ENCODE measurements at places on chromosomes 1 and 21.
A peak's percentile ranks its signal among the peaks of the same experiment; 100 is the strongest.

DNA sequence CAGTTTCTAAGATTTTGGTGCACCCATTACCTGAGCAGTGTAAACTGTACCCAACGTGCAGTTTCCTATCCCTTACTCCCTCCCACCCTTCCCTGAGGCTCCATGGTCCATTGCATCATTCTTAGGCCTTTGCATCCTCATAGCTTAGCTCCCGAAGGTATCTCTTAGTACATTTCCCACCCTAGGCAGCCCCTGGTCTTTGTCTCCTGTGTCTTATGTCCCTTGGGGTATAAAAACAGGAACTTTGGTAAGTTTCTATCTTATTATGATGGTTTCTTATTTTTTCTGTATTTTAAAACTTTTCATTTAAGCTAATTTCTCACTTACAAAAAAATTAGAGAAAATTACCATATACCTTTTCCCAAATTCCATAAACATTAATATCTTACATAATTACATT is 78.1 kb downstream of the URB2 start:
- DNase-seq: no peak

DNA sequence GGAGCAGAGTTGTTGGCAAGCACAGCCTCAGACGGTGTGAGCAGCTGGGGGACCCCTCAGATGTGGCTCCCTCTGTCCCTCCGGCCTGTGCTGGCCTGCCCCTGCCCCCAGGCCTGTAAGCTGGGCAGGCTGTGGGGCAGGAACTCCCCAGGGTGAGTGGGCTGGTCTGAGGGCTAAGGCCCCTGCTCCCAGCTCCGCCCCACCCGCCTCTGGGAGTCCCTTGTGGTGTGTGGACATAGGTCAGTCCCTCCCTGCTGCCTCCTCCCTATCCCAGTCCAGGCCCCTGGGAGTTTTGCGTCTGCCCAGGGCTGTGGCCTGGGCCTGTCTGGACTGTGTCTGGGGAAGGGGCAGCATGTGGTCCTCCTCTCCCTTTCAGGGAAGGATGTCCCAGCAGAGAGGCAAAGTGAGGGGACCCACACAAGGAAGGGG is 3.6 kb upstream of the VWA1 start:
- DNase-seq: peak; percentile 75

- DNase-seq: no peak
Measured at GRCh38 chr1:77430966-77431690, 149.3 kb downstream of the AK5 start.

DNA sequence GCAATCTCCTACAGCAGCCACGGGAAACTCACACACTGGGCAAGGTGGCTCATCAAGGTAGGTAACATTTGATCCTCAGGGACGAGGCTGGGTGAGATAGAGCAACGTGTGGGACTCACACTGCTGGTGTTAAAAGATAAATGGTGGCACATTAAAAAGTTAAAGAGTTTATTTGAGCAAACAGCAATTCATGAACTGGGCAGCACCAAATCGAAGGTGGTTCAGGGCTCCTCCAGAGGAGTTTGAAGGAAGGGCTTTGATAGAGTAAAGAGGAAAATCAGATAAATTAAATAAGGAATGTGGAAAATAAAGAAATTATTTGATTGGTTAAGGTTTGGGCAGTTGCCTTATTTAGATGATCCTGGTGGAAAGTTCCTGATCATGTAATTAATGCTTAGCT is 23.6 kb upstream of the TMEM51 start:
- no peak for DNase-seq

DNA sequence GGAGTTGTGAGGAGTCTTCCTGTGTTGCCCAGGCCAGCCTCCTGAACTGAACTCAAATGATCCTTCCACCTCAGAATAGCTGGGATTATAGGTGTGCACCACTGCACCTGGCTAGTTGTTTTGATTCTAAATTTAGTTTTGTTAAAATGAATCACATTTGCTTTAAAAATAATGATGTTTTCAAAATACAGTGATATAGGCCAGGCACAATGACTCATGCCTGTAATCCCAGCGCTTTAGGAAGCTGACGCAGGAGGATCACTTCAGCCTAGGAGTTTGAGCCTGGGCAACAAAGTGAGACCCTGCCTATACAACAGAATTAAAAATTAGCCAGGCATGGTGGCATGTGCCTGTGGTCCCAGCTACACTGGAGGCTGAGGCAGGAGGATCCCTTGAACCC is 24.3 kb downstream of the RTCA start:
- DNase-seq: no peak

- DNase-seq: no peak
Measured at GRCh38 chr1:9442278-9442846, 96.9 kb upstream of the SLC25A33 start.

- DNase-seq: no peak
Measured at GRCh38 chr1:119603695-119604094, 44.4 kb downstream of the ZNF697 start.

- DNase-seq: no peak
Measured at GRCh38 chr1:10649517-10650201, 146.8 kb downstream of the CASZ1 start.

DNA sequence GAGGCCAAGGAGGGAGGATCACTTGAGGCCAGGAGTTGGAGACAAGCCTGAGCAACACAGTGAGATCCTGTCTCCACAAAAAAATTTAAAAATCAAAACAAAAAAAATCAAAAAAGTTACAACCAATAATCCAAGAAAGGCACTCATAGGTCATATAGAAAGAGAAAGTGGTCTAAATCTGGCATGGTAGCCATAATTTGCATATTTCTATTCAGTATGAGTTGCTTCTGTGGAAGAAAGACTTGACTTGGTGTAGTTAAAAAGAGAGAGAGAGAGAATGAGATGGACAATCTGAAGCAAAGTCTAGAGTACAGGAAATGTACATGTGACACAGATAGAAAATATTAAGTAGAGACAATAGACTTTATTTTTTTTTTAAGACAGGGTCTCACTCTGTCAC is 22.5 kb downstream of the JMJD4 start:
- no peak for DNase-seq

GRCh38 chr1:30379684-30380624 is 343.4 kb downstream of the MATN1 start:
- DNase-seq: peak; percentile 69

DNA sequence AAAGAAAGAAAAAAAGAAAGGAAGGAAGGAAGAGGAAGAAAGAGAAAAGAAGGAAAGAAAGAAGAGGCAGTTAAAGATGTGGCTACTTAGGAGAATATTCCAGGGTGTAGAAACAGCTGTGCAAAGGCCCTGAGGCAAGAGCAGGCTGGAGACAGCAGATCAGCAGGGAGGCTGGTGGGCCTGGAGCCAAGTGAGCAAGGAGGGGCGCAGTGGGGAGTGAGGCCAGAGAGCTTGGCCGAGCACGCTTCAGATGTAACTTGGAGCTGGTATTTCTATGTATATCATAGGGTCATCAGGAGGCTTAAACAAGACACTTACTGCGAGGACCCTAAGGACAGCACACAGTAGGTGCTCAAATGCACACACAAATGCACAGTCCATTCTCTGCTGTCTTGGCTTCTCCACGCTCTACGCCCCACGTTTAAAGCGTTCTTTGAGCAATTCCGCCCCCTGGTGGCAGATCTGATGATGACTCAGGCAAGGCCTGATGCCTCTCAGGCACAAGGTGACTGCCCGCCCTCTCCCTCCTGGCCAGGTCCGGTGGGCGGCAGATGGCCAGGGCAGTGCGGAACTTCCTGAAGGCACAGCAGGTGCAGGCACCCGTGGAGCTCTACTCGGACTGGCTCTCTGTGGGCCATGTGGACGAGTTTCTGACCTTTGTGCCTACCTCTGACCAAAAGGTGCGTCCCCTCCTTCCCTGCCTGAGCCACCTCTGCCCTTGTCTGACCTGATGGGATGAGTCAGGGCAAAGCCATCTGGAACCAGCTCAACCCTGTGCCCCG is 11.9 kb upstream of the PADI3 start:
- DNase-seq: peak; percentile 85

DNA sequence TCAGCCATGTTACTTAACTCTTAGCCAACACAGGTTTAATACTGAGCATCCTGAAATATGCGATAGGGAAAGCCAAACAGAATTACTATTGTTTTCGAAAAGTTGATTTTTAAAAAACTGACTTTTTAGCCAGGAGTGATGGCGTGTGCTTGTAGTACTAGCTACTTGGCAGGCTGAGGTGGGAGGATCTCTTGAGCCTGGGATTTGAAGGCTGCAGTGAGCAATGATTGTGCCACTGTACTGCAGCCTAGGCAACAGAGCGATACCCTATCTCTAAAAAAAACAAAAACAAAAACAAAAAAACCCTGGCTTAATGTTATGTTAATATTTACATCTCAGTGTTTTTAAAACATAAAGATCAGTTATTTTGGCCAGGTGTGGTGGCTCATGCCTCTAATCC is 16.7 kb downstream of the NMNAT1 start:
- no peak for DNase-seq

GRCh38 chr1:243672539-243673074 is 177.4 kb downstream of the AKT3 start:
- DNase-seq: no peak

Measured in left forelimb (tissue), 1 donor.